AG04449 (cell line): ENCODE measurements at places on chromosomes 13 and 19.
A peak's percentile ranks its signal among the peaks of the same experiment; 100 is the strongest.

DNA sequence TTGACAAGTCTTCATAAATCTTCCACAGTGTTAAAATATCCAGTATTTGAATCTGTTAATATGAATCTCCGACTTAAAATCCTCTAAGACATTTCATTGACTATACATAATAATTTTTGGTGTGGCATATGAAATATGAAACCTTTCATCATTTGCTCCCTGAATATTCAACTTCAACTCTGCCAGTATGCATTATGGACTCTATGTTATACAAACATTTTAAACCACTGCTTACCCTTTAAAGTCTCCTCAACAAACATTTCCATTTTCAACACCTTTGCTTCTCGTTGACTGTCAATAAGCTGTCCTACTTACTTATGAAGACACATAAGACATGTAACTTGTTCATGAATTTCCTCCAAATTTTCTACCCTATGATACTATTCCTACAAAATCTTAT, 579.4 kb upstream of the SLITRK6 start:
- DNase-seq, result no peak

DNA sequence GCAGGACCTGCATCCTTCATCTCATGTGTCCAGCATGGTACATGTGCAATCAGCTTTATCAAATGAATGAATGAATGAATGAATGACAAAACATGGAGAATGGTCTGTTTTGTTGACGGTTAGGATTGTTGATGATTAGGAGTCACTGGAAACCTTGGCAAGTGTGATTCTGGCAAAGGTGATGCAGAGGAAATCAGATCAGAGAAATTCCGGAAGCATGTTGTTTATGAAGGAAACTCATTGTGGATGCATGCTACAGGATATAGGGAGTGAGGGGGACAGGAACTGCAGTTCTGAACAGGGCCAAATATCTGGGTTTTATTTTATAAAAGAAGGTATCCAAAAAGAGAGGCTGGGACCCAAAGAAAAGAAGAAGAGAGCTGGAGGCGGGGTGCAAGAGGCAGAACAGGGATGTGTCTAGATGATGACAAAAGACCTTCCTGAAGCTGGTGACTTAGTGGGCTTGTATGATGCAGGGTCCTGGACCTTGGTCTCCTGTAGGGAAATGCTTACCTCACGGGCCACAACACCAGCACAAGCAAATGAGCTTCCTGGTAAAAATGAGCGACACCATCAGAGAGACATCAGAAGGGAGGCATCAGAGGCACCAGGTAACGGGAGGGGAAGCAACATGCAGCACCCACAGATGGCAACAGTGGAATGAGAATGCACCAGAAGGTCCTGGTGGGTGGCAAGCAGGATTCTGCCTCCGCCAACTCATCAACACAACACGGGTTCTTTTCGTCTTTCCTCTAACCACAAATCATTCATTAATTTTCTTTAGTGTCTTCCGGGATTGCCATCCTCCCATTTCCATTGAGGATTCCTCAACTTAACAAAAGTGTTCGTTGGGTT, 159.6 kb downstream of the FOXO1 start:
- DNase-seq, result no peak

- no peak for DNase-seq
These were observed 12.4 kb upstream of the RANBP3 start for GRCh38 chr19:5990289-5990797.

- no peak for DNase-seq
These were observed 2.1 kb downstream of the NECTIN2 start for GRCh38 chr19:44848036-44848811.

- DNase-seq, result no peak
These were observed 5.8 kb upstream of the EPS8L1 start for GRCh38 chr19:55069865-55070197.

DNA sequence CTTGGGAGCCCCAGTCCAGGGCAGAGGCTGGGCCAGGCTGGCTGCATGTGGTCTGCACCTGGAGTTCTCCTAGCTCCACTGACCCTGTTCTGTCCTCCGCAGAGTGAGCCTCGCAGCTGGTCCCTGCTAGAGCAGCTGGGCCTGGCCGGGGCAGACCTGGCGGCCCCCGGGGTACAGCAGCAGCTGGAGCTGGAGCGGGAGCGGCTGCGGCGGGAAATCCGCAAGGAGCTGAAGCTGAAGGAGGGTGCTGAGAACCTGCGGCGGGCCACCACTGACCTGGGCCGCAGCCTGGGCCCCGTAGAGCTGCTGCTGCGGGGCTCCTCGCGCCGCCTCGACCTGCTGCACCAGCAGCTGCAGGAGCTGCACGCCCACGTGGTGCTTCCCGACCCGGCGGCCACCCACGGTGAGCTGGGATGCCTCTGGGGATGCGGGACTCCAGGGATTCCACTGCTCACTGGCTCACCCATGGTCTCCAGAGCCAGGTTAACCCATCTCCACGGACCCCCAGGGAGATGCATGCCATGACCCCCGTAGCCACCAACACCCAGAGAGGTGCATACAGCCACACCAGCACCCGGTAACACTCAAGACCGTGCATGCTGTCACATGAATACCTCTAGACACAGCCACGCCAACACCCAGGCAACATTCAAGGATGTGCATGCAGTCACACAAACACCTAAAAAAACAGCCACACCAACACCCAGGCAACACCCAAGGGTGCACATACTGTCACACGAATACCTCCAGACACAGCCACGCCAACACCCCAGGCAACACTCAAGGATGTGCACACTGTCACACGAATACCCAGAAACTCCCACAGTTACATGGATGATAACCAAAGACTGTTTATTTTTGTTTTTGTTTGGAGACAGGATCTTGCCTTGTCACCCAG, 8.2 kb downstream of the PKN1 start:
- no peak for DNase-seq

DNA sequence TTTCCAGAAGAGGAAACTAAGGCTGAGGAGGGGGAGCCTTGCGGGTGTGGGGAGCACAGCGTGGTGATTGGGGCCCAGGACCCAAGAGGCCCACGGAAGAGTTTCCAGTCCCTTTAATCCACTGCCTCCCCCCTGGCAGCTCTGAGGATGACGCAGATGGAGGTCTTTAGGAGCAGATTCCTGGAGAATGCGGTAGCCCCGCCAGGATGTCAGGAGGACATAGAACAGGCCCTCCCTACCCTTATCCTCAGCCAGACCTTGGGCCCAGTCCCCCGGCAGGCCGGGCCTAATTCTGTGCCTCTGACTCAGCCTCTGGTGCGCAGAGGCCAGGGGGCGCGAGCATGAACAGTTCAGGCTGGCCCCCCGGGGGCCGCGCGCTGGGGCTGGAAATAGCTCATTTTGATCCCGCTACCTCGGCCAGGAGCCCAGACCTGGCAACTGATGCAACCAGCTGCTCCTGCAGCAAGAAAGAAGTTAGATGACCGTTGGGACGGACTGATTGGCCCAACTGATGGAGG, 461 bp upstream of the HSPB6 start:
- peak; percentile 67 for DNase-seq

DNA sequence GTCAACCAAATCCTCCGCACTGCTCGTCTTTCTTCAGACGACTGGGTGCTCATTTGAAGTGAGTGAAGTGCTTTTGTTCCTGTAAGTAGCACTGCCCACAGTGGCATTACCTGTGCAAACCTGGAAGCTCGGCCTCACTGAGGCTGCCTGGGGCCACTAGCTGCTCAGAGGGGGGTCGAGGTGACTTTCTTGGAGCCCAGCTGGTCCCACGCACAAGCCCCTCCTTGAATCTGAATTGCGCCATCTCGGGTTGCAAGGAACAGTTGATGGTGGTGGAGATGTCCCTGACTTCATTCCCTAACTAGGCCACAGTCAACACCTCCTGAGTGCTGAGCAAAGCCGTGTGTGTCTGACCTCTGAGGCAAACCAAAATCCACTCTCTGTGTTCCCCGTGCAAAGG, 79.3 kb upstream of the GPR183 start:
- DNase-seq, result no peak

GRCh38 chr19:13441810-13442512, 64.3 kb downstream of the CACNA1A start:
- DNase-seq, result no peak

DNA sequence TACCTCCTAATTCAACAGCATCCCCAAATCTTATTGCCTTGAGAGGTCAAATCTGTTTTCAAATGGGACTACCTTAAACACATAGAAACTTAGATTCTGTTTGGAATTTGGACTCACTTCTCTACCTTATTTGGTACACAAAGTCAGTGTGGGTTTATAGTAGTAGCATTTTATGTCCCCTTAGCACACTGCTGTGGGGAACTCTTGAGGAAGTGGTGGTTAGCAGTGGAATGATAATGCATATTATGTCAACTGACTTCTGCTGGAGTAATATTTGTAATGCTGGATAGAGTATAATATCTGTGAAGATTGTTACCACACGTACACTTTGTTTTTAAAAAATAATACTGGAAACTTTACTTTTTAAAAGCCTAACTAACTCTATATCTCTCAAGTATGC, 386.3 kb downstream of the NDFIP2 start:
- DNase-seq, result peak; percentile 31

DNA sequence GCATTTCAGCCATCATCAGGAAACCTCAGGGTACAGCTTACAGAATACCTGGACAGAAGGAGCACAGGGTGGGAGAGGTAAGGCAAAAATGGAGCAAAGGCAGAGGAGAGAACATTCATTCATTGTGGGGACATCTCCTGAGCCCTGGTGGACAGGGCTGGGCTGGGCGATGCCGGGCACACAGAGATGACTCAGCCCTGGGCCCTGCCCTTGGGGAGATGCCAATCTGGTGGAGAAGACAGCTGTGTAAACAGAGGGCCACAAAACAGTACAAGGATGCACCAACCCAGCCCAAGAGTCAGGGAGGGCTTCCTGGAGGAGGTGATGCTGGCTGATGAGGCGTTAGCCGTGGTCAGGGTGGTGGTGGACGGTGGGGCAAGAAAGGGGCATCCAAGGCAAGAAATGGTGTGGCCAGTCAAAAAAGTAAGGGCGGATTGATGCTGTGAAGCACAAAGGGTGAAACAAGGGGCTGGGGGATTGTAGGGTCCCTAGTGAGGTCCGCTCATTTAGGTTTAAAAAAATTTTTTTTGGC, 3.6 kb upstream of the HAS1 start:
- DNase-seq, result no peak

DNA sequence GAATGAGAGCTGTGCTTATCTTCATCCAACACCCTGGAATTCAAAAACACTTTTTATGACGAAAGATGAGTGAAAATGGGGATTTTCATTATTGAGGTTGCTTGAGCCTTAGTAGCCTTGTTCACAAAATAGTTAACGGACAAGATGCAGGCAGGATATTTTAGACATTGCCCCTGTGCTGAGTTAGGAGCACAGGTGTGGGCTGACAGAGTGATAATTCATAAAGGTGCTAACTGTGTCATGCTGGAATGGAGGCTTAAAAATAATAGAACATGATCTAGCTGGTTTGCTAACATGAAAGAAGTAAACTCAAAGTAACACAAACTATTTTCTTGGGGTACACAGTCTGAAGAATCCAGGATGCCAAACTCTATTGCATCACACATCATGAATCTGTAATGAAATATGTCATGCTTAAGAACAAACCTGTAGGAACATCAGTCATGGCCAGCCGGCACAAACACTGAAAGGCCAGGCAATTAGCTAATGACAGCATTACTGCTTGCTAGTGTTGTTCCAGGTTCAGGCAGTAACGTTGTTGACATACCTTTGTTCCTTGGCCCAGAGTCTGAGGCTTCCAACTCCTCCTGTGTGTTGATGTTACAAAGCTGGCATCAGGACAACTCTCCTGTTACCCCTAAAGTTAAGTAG, 55.3 kb downstream of the FRY start:
- DNase-seq, result no peak

GRCh38 chr13:42769650-42770049, 11.7 kb upstream of the FAM216B start:
- DNase-seq, result no peak

- no peak for DNase-seq
These were observed 56.2 kb upstream of the UBE2L5 start for GRCh38 chr13:30366088-30366487.

GRCh38 chr13:108225440-108225839, 7.2 kb downstream of the ABHD13 start:
- no peak for DNase-seq

- DNase-seq, result peak; percentile 3
These were observed 52.8 kb downstream of the SLC6A16 start for GRCh38 chr19:49272204-49272603.
